ENCODE measurements at places on chromosomes 2 and 18. TPM values are rescaled to one million over a fixed set of nuclear protein-coding genes. Genes with fewer than 3 reads are reported as not detected.
A peak's percentile ranks its signal among the peaks of the same experiment; 100 is the strongest.

GRCh38 chr2:159123786-159124185, 155.3 kb downstream of the TANC1 start:
- H3K36me3 ChIP-seq = peaks cover 9% of the 10 kb centered on the region
- no peaks in the 10 kb centered on the region for H3K27me3 ChIP-seq
- peaks cover 52% of the 10 kb centered on the region for H3K4me1 ChIP-seq
- H3K27ac ChIP-seq = peak overlapping the region; percentile 78
- H3K4me3 ChIP-seq = no peak overlapping the region

- H3K27ac ChIP-seq = no peak overlapping the region
- no peaks in the 10 kb centered on the region for H3K27me3 ChIP-seq
- no peak for DNase-seq
- no peaks in the 10 kb centered on the region for H3K4me1 ChIP-seq
These were observed 55.7 kb downstream of the DNMT3A start for GRCh38 chr2:25286025-25286400.

DNA sequence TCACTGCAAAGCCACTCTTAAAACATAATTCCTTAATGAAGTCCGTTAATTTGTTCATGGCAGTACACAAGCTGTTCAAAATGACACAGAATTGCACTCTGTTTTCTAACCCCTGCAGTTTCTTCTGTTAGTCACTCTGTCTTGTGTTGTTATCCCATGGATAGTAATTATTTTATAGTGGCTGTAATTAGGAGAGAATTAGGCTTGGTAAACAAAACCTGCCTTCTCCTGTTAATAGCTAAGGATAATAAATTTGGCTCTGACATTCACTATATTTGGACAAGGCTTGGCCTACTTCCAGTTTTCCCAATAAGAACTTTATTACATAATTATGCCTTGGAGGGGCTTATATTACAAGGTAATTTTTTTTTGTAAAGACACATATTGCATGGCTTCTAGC, 330.3 kb upstream of the FIGN start:
- no peak overlapping the region for H3K4me3 ChIP-seq
- no peaks in the 10 kb centered on the region for H3K27me3 ChIP-seq
- no peak overlapping the region for H3K27ac ChIP-seq
- no peak for DNase-seq

GRCh38 chr2:54572636-54573536, 116.8 kb downstream of the SPTBN1 start:
- peaks cover 94% of the 10 kb centered on the region for H3K4me1 ChIP-seq
- no peaks in the 10 kb centered on the region for H3K27me3 ChIP-seq
- no peak for DNase-seq
- H3K4me3 ChIP-seq = peak overlapping the region; percentile 84

GRCh38 chr2:69625078-69625795, 18.3 kb downstream of the AAK1 start:
- no peaks in the 10 kb centered on the region for H3K27me3 ChIP-seq
- H3K4me3 ChIP-seq = no peak overlapping the region
- H3K4me1 ChIP-seq = peaks cover 9% of the 10 kb centered on the region
- no peak for DNase-seq
- H3K27ac ChIP-seq = no peak overlapping the region
- H3K36me3 ChIP-seq = no peaks in the 10 kb centered on the region

DNA sequence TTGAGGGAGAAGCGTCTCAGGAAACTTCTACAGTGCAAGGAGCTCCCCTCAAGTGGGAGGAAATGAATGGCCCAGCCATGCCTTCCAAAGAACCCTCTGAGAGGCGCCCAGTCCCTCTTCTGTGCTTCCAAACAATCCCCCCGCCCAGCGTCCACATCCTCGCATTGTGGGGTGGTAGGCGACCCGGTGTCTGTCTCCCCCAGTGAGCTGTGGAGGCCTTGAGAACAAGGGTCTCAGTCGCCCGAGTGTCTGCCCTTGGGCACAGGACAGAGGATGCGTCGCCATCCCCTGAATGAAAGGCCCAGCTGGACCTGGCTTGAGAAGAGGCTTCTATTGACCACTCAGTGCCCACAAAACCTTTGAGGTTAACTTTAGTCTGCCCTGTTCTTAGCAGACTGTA, 29.7 kb downstream of the INPP5D start:
- peaks cover 27% of the 10 kb centered on the region for H3K27me3 ChIP-seq
- H3K4me1 ChIP-seq = no peaks in the 10 kb centered on the region
- H3K4me3 ChIP-seq = no peak overlapping the region
- no peak overlapping the region for H3K27ac ChIP-seq

DNA sequence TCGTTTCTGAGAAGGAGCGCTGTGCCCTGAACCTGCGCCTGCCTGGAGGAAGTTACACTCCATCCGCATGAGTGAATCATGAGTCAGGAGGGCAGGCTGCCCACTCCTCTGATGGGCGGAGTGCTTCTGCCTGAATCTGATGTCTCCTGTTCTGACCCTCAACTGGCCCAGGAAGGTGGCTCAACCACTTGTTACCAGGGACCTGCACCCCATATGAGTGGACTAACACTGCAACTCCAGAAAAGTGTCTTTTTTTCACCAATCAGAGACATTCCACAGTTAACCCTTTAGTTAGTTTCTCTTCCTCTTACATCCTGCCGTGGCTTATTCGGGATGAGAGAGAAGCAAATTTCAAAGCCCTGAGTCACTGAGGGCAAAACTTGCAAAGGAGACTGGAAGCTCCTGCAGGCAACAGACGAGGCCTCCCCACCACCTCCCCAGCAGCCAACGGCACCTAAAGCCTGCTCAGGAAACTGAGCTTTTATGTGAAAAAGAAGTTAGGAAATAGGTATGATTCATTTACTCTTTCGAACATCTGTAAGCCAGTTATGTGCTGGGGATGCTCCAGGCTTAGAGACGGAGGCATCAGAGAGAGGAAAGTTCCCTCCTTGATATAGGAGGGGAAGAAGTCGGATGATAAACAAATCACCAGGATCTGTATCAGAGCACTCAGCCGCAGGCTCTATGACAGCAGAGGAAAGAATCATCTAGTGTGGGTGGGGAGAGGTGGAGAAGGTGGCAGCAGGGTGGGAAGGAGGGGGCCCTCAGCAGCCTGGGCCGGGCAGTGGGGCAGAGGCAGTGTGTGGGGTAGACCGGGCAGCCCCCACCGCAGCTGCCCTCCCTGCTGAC, 30.9 kb downstream of the MBP start:
- H3K27me3 ChIP-seq = no peaks in the 10 kb centered on the region
- peak; percentile 94 for DNase-seq
- H3K4me1 ChIP-seq = peaks cover 81% of the 10 kb centered on the region

- H3K4me1 ChIP-seq = no peaks in the 10 kb centered on the region
- no peak for DNase-seq
- no peak overlapping the region for H3K4me3 ChIP-seq
- H3K36me3 ChIP-seq = peaks cover 5% of the 10 kb centered on the region
- peaks cover 19% of the 10 kb centered on the region for H3K27me3 ChIP-seq
- H3K27ac ChIP-seq = no peak overlapping the region
These were observed 61.6 kb downstream of the KCNG2 start for GRCh38 chr18:79859314-79859713.

- H3K27me3 ChIP-seq = no peaks in the 10 kb centered on the region
- no peak for DNase-seq
- peaks cover 10% of the 10 kb centered on the region for H3K4me1 ChIP-seq
- peak overlapping the region; percentile 53 for H3K27ac ChIP-seq
- no peaks in the 10 kb centered on the region for H3K36me3 ChIP-seq
- no peak overlapping the region for H3K4me3 ChIP-seq
These were observed 119.4 kb downstream of the PARD3B start for GRCh38 chr2:204664708-204665121.

DNA sequence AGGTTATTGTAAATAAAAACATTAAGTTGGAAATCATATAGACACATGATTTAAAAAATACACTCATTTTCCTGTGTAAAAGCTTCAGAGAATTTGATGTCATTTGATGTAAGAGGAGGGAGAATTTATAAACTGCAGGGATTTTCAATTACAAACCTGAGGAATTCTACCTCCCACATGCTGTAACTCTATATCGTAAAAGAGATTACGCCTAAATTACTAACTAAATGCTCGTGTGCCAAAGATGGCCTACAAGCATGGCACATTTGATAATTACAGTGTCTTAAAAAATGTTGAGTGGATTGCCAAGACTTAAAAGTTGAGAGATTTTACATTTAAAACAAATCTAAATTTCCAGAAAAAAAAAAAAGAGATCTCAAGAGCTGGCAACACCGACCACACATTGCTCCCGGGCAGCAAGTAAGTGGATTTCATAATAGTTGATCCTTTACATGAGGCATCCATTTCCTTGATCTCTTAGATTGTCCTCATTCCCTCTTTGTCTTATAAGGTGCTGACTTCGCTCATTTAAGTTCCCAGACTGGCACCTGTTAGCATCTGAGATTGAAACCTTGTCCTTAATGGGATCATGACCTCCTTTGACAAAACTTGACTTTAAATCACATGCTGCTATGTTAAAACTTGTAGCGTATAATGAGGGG, 840.3 kb upstream of the ZEB2 start:
- H3K36me3 ChIP-seq = no peaks in the 10 kb centered on the region
- DNase-seq = no peak
- H3K27me3 ChIP-seq = no peaks in the 10 kb centered on the region
- no peaks in the 10 kb centered on the region for H3K4me1 ChIP-seq
- H3K4me3 ChIP-seq = no peak overlapping the region

DNA sequence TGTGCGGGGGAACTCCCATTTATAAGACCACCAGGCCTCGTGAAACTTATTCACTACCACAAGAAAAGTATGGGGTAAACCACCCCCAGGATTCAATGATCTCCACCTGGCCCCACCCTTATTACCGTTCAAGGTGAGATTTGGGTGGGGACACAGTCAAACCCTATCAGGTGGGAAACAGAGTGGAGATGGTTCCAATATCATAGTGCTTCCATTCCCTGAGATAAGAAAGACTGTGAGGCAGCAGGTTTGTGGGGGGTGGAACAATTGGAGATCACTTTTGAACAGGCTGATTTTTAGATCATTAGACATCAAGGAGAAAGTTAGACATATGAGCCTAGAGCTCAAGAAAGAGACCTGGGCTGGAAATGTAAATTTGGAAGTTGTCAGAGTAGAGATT, 39.3 kb downstream of the GKN2 start:
- no peak for DNase-seq
- no peaks in the 10 kb centered on the region for H3K36me3 ChIP-seq
- H3K4me3 ChIP-seq = no peak overlapping the region
- H3K4me1 ChIP-seq = peaks cover 18% of the 10 kb centered on the region
- no peaks in the 10 kb centered on the region for H3K27me3 ChIP-seq

GRCh38 chr2:101796825-101797600, 99.5 kb downstream of the MAP4K4 start:
- DNase-seq = no peak
- no peak overlapping the region for H3K27ac ChIP-seq
- H3K4me3 ChIP-seq = no peak overlapping the region
- no peaks in the 10 kb centered on the region for H3K36me3 ChIP-seq
- H3K27me3 ChIP-seq = no peaks in the 10 kb centered on the region

- H3K36me3 ChIP-seq = no peaks in the 10 kb centered on the region
- no peaks in the 10 kb centered on the region for H3K27me3 ChIP-seq
- no peak overlapping the region for H3K27ac ChIP-seq
- DNase-seq = no peak
These were observed 263.2 kb downstream of the EXOC6B start for GRCh38 chr2:72562451-72563153.

- H3K4me1 ChIP-seq = no peaks in the 10 kb centered on the region
- no peaks in the 10 kb centered on the region for H3K27me3 ChIP-seq
- no peak overlapping the region for H3K4me3 ChIP-seq
- H3K36me3 ChIP-seq = peaks cover 27% of the 10 kb centered on the region
- DNase-seq = no peak
- H3K27ac ChIP-seq = no peak overlapping the region
These were observed 56.6 kb downstream of the ATIC start for GRCh38 chr2:215368493-215368809.

GRCh38 chr2:239983004-239983778, 42.0 kb downstream of the NDUFA10 start:
- no peak overlapping the region for H3K4me3 ChIP-seq
- peaks cover 15% of the 10 kb centered on the region for H3K36me3 ChIP-seq
- H3K27me3 ChIP-seq = no peaks in the 10 kb centered on the region
- no peak for DNase-seq
- no peak overlapping the region for H3K27ac ChIP-seq

- H3K27ac ChIP-seq = no peak overlapping the region
- no peak for DNase-seq
- no peaks in the 10 kb centered on the region for H3K27me3 ChIP-seq
- H3K4me1 ChIP-seq = no peaks in the 10 kb centered on the region
- H3K36me3 ChIP-seq = no peaks in the 10 kb centered on the region
These were observed 90.4 kb downstream of the TMEM247 start for GRCh38 chr2:46569766-46570165.

DNA sequence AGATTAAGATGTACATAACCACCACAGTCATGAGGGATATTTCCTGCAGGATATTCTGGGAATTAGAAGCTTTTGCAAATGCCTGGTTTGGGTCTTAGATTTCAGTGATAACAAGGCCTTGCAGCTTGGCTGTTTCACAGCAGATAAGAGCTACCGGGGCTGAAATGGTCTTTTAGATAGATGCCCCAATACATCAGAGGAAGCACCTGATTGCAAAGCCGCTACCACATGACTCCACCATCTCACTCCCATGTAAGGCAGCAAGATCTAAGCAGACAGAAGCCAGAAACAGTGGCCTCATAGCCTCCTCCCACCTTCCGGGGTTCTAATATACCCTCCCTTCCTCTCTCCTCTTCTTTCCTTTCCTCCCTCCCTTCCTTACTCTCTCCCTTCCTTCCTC, 31.1 kb upstream of the EPG5 start:
- no peak overlapping the region for H3K27ac ChIP-seq
- no peaks in the 10 kb centered on the region for H3K27me3 ChIP-seq
- DNase-seq = no peak

DNA sequence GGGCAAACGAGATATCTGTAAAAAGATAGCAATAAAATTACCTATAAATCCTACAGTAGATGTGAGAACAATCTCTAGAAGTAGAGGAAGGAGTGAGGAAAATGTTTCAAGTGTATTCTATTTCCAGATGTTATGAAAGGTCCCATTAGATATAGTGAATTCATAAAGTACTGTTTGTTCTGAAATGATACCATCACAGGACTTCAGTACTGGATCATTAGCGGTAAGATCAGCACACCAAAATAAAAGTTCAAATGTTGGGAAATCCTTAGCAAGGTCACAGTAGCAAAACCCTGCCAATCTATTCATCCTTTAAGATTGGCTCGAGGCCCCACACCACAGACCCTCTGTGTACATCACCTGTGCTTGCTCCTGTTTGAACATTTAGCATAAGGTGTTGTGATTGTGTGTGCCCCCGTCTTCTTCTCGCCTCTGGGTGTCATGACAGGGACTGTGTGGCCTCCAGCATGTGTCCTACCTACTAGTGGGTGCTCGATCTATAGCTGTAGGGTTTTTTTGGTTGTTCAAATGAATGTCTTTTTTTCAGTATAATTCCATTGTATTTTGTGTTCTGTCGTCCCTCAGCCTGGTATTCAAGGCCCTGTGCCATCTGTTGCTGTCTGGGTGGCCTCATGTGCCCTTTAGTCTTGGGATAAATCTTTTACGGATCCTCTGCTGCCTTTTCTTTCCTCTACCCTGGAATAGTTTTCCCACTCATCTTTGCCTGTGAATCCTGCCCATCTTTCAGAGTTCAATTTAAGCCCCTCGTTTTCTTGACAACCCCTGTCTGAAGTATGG, 9.1 kb downstream of the MFSD6 start:
- H3K27ac ChIP-seq = no peak overlapping the region
- no peak for DNase-seq
- H3K27me3 ChIP-seq = no peaks in the 10 kb centered on the region

IL36G gene
- not detected for total RNA-seq

LAMA1 gene
- total RNA-seq = not detected

GPD2 gene
- total RNA-seq = 55.4 TPM

CPS1 gene
- total RNA-seq = 1.1 TPM

CERKL gene
- total RNA-seq = 1.1 TPM

CYRIA gene
- total RNA-seq = 0.19 TPM

ATP8B1 gene
- total RNA-seq = 66.2 TPM

BCL11A gene
- 8.1 TPM for total RNA-seq

All from Calu3 (cell line).